ENCODE measurements at places on chromosomes 3 and 15.
A peak's percentile ranks its signal among the peaks of the same experiment; 100 is the strongest.

GRCh38 chr15:31078471-31078870 is 23.1 kb downstream of the TRPM1 start:
- no peak for DNase-seq

DNA sequence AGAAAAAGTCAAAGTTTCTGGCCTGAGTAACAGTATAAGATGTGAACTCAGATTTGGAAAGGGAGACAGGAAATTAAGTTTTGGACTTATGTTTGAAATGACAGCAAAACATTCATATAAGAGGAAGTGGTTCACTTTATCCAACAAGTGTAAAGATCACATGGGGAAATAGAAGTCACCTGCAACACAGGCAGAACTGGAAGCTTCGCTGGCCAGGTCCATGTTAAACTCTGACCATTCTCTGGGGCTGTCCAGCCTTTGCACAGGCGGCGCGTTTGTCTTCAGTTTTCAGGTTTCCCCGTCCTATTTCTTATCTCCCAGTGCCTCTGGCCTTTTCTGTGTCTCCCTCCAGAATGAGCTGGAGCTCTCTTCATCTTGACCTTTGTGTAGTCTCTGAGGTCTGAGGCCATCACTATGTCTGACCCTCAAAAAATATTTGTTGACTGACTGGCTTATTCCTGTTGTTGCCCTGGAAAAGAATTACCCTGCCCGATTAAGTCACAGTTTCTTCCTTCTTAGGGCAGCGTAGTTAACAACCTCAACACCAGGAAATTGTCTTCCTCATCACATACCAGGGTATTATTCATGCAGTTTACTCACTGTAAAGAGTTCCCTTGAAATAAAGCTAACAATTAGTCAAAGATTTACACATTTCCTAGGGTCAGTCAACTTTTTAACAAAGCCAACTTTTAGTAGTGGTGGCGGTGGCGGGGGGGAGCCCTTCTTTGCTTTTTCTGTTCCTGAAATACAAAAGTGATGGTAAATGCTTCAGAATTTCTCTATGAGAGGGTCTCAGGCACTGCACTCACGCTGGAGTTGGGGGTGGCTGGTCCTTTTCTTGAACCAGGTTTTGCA is 959 bp upstream of the RASA2 start:
- DNase-seq: no peak

GRCh38 chr3:138850151-138850550 is 15.4 kb upstream of the PIK3CB start:
- no peak for DNase-seq

DNA sequence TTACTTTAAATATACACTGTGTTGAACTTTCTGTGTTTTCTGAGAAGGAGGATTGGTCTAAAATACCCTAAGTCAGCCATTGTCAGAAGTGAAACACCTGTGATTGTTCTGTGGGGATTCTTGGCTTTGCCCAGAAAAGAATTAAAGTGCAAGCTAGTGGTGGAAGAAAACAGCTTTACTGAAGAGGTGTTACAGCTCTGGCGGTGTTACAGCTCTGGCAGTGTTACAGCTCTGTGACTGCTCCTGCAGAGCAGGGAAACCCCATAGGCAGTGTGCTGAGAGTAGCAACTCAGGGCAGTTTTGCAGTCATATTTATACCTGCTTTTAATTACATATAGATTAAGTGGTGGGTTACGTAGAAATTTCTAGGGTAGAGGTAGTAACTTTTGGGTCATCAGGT is 66.6 kb downstream of the C3orf20 start:
- no peak for DNase-seq

GRCh38 chr15:51132384-51133139 is 37.9 kb upstream of the TNFAIP8L3 start:
- DNase-seq: no peak

DNA sequence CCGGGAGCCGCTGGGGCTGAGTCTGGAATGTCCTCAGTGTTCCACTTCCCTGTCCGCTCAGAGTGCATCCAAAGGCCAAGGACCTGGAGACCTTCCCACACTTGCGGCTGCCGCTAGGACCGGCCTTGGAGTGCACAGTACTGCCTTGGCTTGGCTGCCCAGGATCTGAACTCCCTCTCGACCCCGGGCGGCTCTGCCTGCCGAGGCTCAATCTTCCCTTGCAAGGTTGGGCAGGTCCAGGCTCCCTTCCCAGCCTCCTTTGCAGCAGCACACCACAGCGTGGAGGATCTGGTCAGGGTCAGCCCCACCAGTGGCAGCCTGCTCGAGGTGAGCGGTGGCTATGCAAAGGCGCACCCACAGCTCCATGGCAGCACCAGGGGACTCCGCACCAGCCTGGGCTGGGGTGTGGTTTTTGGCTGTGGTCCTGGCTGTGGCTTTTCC is 69.2 kb downstream of the PLXNA1 start:
- no peak for DNase-seq

- DNase-seq: no peak
Measured at GRCh38 chr3:149599236-149599635, 58.6 kb downstream of the WWTR1 start.

DNA sequence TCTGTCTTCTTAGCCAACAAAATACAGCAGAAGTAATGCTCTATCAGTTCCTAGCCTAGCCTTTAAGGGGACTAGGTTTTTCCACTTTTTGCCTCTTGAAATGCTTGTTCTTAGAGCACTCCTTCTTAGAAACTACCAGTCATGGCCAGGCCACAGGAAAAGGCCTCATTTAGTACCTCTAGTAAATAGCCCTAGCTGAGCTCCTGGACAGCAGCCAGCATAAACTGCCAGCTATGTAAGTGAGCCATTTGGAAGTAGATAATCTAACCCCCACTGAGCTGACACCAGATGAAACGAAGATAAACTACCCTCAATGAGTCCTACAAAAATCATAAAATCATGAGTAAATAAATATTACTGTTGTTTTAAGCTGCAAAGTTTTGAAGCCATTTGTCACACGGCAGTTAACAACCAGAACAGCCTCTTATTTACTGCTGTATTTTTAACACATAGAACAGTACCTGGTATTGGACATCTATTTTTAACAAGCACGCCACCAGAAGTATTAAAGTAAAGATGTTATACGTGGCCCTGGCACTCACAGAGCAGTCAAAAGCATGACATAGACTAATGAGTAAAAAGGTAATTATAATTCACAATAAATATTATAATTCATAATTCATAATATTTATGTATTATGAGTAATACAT is 12.0 kb downstream of the TBC1D5 start:
- DNase-seq: no peak

DNA sequence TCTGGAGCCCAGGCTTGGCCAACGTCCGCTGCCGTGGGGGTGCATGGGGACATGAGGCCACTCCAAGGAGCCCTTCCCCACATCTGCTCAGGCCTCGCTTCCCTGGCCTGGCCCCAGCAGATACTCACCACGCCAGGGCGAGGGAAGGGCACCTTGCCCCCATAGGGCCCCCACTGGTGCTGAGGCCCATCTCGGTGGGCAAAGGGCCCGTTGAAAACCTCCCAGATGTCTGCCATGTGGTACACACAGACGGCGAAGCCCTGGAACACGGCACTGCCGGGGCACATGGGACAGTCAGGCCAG is 4.7 kb downstream of the SEMA3G start:
- DNase-seq: no peak

DNA sequence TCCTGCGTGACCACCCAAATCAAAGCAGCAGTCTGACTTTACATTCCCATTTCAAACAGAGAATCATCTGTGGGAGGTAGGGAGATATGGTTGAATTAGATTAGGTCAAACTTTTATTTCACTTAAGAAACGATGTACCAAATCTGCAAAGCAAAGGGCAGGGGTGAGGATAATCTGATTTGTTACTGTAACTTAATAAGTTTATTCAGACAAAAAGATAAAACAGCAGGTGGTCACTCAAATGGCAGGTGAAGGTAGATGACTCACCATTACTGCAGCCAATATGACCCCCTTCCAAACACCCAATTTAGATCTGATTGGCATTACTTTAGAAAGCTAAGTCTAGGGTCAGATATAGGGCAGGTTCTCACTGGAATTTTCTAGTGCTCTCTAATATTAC is 651.0 kb upstream of the NAALADL2 start:
- DNase-seq: no peak

DNA sequence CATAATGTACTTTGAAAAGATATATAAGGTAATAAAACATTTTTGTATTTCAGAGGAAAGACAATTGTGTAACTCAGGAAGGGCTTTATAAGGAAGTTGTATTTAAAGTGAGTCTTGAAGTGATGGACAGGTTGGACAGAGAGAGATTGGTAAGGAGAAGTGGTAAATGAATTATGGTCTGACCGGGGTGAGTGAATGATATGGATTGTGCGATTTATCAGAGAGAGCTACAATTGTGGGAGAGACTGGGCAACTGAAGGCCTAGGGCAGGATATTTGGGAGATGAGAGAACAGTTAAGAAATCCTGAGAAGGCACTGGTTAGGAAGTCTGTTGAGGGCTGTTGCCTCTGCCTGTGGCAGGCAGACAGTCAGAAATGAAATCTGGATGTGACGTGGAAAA is 14.8 kb downstream of the IL1RAP start:
- DNase-seq: no peak

DNA sequence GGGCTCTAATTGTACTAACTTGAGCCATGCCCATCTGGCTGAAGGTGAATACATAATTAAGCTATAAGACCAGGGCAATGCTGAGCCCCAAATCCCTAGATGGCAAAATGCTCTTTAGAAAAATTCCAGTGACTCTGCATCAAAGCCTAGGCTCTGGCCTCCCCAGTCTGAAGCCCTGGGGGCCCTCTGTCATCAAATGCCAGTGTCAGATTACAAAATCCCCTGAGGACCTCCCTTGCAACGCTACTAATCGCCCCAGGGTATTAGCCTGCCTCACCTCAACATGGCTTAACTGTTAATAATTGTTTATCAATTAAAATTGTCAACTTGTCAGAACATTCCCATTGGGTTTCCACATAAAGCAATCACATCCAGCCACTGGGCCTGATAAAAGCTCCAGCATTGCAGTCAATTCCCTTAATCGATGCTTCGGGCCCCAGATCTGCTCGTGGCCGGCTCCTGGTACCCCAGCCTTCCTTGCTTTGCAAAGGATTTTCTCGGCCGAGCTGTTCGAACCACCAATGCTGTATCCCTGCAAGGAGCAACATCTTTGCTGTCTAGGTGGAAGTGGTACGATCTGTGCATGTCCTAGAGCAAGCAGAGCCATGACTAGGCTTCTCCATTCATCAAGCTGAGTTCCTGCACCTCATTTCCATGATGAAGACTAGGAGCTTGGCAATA is 151.7 kb downstream of the MEGF11 start:
- no peak for DNase-seq

GRCh38 chr3:151962352-151962751 is 88.9 kb downstream of the SUCNR1 start:
- no peak for DNase-seq

- DNase-seq: no peak
Measured at GRCh38 chr3:143480344-143480743, 360.8 kb downstream of the CHST2 start.

- no peak for DNase-seq
Measured at GRCh38 chr15:51669381-51669780, 11.9 kb upstream of the SCG3 start.

DNA sequence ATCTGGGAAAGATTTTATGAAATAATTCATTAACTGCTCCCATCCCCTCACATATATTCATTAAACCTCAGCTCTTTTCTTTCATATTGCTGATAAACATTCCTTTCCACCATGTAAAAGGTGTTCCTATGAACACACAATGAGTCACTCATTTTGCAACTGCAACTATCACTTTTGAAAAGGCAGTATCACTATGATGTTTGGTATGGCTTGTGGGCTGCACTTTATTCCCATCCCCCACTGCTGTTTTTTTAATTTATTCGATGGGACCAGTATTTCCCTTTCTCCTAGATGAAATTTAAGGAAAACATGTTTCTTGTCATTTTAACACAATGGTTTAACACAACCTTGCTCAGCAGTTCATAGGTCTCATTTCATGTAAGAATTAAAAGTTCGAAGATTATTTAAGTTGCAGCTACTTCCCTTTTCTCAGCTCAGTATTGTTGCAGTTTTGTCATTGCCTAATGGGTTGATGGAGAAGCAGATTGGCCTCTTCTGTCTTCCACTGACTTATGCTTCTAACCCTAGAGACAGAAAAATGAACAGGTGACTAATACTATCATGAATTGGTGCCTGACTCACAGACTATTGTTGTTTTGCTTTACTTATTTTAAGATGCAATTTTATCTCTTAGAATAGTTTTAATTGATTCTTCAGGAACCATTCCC is 280.3 kb downstream of the ZPLD1 start:
- peak; percentile 3 for DNase-seq

GRCh38 chr3:65960087-65960486 is 78.6 kb downstream of the MAGI1 start:
- no peak for DNase-seq

Measured in GM19239 (cell line).